ENCODE measurements at places on chromosomes 3 and 15.

GRCh38 chr3:123641505-123641904 lies 56.7 kb upstream of the HACD2 start:
- no peak for DNase-seq

DNA sequence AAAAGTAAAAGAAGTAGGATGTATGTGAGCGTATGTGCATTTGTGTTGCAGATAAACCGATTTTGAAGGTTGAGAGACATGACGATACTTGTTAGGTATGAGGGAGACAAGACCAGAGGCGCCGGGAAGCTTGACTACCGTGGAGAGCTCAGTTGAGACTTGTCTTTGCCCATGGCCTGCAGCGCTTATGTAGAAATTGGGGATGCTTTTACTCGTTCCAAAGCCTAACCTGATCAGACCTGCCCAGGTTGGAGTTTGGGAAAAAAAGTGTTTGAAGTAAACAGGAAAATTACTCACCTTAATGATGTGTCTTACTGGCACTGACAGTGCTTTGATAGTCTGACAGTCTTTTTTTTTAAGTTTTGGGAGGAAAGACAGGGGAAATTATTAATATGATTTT lies 202.8 kb downstream of the TP63 start:
- DNase-seq, result no peak

DNA sequence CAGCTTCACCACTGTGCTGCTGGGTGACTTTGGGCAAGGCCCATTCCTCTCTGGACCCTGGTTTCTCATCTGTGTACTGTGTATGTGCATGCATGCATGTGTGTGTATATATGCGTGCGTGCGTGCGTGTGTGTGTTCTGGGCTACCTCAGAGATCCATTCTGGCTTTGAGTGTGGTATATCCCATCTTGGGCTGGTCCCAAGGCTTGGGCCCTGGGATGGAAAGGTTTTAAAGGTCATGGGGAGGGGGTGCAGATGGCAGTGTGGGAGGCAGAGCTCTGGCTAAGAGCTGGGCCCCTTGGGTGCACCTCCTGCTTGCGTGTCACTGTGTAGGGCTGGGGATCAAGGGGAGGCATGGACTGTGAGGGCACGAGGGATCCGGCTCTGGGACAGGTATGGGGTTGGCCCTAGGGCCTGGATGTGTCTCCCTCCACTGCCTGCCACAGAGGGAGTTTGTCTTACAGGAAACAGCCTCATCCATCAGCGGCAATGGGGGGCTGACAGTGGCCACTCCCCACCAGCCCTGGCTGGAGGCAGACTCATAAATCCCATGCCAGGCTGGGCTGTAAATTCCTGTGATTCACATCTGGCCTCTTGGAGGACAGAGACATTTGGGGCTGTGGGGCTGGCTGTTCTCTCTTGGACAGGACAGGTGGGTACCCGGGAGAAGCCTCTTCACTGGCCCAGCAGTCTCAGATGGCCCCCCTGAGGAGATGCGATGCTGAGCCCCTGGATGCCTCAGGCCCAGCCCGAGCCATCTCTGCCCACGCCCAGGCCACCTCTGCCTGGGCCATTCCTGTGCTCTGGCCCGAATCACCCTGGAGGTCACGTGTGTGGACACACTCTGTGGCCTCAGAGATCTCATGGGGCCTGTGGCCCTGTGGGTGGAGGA lies 21.4 kb upstream of the CSPG4 start:
- DNase-seq, result no peak

GRCh38 chr3:193231201-193231600 lies 9.8 kb upstream of the PLAAT1 start:
- DNase-seq, result no peak

DNA sequence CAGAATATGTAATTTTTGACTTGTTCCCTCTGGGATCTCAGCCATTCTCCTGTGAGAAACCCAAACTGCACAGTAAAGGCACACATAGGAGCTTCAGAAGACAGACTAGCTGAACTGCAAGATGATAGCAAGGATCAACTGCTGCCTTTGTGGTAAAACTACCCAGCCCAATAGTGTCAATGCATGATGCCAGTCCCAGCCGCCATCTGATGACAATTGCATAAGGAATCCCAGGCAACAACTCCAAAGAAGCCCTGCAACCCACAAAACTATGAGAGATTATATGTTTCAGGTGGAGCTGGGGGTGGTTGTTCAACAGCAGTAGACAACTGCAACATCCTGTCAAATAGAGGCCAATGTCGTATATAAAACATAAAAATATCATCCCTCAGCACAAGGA lies 192.4 kb upstream of the ARPP21 start:
- DNase-seq, result no peak

DNA sequence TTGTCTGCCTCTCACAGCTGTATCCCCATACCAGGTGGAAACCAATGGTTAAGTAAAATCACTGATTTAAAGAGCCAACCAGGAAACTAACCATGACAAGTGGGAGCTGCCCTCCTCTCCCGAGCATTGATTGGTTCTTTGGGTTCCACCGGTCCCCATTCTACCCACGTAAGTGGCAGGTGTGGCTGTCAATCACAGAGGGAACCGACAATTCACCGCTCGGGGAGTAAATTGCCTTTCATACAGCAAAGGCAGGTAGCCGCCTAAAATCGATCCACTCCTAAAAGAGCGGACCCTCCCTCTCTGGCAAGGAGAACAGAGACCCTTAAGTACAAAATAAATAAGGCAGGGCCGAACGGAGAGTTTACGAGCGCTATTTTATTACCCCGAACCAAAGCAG lies 1.2 kb downstream of the ERC2 start:
- DNase-seq, result peak; percentile 78

DNA sequence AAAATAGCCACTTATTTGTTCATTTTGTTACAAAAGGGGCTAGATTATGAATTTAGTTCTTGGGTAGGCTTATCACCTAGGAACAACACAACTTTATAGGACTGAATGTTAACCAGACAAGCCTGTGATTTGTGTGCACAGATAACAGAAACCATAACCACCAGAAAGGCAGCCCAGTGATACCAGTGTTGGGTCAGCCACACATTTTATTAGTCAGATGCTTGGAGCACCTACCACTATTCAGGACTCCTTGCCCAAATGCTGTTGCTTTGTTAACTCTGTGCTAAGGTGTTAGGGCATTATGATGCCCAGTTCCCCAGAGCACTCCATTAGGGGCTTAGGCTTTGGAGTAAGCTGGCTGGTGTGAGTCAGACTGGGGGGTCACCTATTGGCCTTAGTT lies 22.5 kb downstream of the PLCL2 start:
- no peak for DNase-seq

- DNase-seq, result no peak
Measured at GRCh38 chr3:32583708-32584107, 13.1 kb upstream of the DYNC1LI1 start.

GRCh38 chr3:45105855-45106671 lies 40.1 kb downstream of the CDCP1 start:
- DNase-seq, result no peak

DNA sequence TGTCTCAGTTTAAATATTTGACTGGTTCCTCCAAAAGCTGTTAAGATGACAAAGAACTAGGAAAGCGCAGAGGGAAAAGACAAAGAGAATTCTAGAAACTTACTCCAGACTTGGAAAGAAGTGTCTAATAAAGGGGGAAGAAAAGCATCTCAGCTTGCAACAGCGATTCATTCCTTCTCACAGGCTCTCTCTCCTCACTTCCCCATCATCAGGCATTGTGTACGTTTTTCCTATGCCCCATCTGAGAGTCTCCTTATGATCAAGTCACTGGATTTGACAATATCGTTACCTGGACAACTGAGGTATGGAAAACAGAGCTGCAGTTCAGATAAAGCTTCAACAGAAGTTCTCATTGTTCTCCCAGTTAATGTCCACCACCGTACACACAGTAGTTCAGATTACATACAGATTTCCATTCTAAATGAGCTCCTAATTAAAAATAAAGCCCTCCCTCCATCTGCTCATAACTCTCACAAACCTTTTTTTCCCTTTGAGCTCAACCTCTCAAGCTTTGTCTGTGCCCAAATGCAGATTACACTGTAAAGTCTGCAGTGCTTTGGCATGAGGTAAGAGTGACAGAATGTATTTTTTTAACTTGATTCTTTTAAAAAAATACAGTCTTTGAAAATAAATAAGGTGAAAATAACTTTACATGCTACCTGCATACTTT lies 254.4 kb upstream of the THBS1 start:
- DNase-seq, result no peak

DNA sequence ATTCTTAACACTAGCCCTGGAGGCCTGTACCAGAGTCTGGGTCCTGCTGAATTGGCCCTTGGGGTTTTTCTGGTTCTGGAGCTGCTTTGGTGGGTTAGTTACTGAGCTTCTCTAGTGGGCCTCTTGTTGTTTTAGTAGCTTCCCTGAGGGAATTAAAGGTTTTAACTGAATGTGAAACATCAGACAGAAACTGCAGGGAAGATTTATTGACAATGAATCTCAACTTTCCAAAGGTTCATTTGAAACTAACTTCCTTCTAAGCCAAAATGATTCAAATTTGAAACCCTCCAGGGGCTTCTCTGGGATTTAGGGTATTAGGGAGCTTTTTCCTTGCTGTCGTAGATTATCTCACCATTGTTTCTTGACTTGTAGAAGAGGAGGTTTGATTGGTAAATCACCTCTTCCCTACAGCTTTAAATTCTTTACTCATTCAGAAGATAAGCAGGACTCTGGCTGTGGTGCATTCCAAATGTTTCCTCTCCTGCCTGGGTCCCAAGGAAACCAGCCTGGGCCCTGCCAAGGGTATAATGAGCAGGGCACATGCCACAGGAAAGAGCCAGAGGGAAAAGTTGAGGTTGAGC lies 71.0 kb downstream of the TP63 start:
- no peak for DNase-seq

Data from type B pancreatic cell (in vitro differentiated cells).